GM18507 (cell line): ENCODE measurements at places on chromosomes 5 and 9.

DNA sequence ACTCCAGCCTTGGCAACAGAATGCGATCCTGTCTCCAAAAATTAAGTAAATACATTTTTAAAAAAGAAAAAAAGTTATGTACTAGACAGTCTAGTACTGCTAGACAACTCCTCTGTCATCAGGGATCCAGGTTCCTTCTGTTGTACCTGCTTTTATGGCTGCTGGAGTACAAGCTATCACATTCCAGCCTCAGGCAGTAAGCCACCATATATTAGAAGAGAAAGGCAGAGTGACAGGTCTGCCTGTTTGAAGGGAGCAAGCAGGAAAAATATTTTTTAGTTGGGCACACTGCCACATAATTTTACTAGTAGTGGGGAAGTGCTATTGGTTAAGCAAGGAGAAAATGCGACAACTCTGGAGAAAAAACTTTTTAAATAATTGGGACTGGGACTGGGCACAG, 10.9 kb downstream of the RPS6 start:
- no peak for DNase-seq

- peak; percentile 62 for DNase-seq
These were observed 24.2 kb upstream of the GLRX start for GRCh38 chr5:95846554-95847260.

DNA sequence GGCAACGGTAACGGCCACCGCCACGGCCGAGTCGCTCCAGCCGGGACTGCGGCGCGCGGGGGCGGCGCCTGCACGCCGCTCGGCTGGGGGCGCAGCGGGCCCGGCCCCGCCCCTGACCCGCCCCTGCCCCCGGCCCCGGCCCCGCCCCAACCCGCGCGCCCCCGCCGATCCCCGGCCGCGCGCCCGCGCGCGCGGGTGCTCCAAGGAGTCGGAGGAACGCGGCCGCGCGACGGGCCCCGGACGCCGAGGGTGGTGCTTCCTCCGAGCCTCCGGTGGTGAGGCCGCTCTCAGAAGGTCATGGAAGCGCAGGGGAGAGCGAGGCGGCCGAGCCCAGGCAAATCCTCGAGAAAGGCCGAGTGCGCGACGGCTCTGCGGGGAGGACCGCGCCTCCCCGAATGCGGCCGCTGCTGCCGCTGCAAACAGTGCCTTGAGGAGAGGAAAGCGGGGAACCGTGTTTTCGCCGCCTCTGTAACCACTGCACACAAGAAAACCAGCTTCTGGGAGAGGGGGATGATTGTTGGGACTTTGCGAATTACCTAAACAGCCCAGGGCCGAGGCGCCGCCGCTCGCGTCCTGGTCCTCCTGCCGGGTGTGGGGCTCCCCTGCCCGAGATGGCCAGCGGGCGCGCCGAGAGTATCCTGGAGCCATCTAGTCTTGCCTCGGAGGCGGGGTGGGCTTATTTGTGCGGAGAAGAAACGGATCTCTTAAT, at the start of gene LIFR:
Gene LIFR (minus strand): TSS at position 48 of the 709 bp plus-strand sequence. CDS start 25,999 bp downstream, outside the sequence.
- DNase-seq = no peak

GRCh38 chr5:30804739-30805505, 388.6 kb upstream of the CDH6 start:
- no peak for DNase-seq

DNA sequence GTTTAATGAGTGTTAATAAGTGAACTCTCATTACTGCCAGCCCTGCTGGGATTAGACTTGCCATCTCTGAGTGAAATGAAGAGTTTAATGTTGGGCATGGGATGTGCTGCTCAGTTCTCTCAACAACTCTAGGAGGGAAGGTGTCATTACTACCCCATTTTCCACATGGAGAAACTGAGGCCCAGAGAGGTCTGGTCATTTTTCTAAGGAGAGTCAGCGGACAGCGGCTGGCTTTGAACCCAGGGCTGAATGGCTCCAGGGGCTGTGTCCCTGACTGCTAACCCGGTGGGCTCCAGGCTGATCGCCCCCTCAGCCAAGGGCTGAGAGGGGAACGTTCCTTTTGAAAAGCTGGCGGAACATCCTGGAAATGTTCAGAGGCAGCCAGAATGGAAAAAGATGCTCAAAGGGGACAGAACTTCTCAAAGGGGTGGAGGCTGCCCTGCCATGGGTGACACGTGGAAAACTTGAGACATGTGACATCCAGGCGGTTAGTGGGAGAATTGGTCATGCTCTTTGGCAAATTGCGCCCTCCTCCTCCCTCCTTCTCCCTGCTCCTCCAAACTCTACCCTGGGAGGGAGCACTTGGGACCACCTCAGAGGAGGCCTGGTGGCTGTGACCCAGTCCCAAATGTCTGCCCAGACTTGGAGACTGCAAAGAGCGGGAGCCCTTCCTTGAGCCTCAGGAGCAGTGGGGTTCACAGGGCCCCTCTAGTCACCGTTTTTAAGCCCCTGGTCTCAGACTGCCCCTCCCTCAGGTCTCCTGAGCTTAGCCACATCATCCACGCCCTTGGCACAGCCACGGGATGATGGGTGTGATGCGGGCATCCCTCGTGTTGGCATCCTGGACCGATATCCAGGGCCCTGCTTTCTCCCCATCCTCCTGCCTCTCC, 28.7 kb downstream of the DNM1 start:
- DNase-seq = no peak

- DNase-seq = no peak
These were observed 1.1 kb downstream of the GNPDA1 start for GRCh38 chr5:142011572-142012185.

DNA sequence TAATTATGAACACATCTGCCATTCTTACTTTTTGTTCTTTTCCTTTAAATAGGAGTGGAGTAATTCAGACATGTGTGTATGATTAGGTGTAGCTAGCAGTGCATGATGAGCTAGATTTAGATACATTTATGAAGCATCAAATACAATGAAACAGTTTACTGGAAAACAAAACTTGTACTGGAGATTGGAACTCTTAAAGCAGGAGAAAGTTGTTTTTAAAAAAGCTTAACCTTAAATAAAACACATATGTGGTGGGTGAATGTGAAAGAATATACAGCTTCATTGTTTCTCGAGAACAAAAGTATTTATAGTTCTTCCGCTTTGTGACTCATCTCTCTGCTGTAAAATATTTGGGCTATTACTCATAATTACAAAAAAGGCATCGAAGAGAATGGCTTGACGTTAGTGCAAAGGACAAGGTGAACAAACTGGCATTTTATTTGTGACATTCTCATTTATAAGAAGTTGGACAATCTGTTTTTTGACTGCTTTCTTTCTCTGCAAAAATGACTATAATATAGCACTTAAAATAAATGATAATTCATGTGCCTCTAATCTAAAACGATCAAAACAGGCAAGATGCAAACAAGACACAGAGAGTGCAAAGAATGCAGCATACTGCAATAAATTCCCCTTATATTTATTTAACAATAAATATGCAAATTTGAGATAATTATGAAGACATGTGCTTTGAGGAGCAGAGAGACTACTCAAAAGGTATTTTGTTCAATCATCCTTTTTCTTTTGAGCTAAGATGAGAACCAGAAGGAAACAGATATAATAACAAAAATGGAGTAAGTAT, 478.8 kb downstream of the CETN3 start:
- DNase-seq = no peak

- no peak for DNase-seq
These were observed 267.5 kb upstream of the GRIA1 start for GRCh38 chr5:153222936-153223335.

DNA sequence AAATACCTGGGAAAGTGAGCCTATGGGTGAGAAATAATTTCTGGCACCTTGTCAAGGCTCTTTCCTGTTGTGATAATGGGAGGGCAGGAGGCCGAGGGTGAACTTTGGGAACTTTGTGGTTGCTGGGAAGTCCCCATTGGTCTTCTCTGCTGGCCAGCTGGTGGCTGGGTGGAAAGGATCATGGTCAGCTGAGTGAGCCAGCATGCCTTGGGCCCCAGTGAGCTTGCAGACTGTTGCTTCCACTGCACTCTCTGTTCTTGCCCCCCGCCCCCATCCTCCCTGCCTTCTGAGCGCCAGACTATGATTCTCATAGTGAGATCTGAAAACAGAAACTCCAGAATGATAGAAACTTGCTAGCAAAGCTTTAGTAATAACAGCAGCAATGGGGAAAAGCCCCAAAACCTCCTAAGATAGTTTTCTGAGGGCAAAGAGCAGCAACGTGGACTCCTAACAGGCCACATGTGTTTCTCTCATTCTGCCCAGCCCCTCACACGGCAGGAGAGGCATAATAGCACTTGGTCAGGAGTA, 139.2 kb upstream of the SMARCA2 start:
- peak; percentile 32 for DNase-seq

GRCh38 chr5:72145348-72145747, 38.1 kb downstream of the MAP1B start:
- DNase-seq = no peak

GRCh38 chr9:11663913-11664312, 1029.3 kb upstream of the TYRP1 start:
- no peak for DNase-seq
